Right lung (tissue), 10 donors: ENCODE measurements at places on chromosomes 6 and 20.

GRCh38 chr20:58553166-58553696, 38.0 kb upstream of the APCDD1L start:
- no peak for DNase-seq

DNA sequence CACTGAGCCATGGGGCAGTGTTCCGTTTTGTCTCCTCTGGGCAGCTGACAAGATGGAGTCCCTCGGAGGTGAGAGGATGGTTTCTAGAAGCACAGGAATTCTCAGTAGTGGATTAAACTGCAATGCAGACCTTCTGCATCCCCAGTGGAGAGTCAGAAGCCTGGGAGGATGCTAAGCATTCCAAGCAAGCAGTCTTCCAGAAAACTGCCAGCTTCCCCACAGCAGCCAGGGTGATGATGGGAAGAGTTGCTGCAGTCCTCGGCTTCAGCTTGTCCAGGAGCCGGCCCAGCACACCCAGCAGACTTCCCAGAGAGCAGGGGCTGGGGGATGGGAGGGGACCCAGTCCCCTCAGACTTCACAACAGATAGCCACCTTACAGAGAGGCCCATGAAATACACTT, 163.6 kb downstream of the LY86 start:
- no peak for DNase-seq

DNA sequence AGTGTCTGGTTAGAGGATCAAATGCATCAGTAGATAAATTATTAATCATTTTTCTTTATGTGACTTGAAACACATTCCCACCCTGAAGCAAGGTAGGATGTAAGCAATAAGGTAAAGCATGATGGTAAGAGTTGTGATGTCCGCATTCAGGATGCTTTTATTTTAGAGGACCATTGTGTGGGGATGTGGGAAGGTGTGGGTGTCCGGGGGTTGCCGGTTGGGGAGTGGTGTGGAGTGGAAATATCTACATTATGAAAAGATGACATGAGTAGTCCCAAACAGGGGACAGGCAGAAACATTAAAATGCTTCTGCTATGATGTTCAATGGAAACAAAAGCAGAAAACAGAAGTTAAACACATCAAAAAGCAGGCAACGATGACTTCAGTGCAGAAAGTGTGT, 215.4 kb downstream of the HIVEP2 start:
- no peak for DNase-seq

GRCh38 chr6:22783931-22784330, 214.6 kb downstream of the HDGFL1 start:
- DNase-seq = no peak

GRCh38 chr6:4189249-4189648, 53.9 kb upstream of the ECI2 start:
- no peak for DNase-seq

GRCh38 chr6:56759521-56759920, 116.8 kb upstream of the DST start:
- no peak for DNase-seq

- DNase-seq = no peak
Observed at GRCh38 chr6:169101036-169101805, 152.4 kb downstream of the THBS2 start.

GRCh38 chr20:44651684-44652423, at the start of gene ADA:
Gene ADA (minus strand): TSS chr20:44651699. CDS start chr20:44651607, 92 bp downstream.
- peak; percentile 36 for DNase-seq

GRCh38 chr20:8055096-8055495, 35.5 kb upstream of the TMX4 start:
- DNase-seq = no peak

GRCh38 chr6:150203871-150204545, 61.2 kb downstream of the PPP1R14C start:
- DNase-seq = no peak

DNA sequence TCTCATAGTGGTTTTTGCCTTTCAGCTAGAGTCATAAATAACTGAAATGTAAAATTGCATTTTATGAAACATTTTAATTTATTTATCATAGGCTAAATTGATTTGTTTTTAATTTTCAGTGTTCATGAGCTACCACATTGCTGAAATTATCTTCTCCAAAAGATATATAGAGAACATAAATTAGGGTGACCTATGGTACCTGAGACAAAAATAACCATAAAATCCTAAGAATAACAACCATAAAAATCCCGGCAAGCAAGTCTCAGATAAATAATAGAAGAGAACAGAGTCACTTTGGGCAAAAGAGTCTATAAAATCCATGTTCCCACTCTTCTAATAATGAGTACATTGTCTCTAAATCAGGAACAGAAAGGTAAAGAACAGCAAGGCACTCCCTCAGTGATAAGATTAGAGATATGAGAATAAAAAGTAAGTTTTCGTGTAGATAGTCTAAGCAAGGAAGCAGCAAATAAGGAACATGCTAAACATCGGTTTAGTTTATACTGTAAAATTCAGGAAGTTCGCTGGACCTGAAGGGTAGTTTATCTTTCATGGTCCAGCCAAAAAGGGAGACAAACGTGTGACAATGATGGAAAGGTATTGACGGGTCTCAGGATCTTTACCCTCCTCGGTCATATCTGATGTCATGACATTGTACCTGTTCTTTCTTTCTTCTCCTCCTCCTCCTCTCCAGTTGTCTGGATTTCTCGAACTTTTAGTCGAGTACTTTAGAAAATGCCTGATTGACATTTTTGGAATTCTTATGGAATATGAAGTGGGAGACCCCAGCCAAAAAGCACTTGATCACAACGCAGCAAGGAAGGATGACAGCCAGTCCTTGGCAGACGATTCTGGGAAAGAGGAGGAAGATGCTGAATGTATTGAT, 117.6 kb downstream of the TMEM242 start:
- DNase-seq = no peak

- DNase-seq = no peak
Observed at GRCh38 chr20:20255099-20255498, 112.8 kb upstream of the INSM1 start.

DNA sequence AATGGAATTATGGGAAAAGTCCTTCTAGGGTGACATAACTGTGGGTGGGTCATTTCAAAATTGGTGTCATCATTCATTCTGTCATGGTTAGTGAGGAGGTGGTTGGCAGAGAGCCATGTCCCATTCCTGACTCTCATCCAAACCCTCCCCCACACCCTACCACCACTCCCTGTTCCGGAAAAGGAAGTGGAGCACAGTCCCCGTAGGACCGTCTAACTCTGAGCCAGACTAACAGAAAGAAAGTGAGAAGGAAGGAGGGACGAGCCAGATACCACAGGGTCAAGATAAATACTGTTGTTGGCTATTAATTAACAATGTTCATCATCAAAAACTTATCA, 4.8 kb downstream of the TRIM10 start:
- DNase-seq = no peak

- no peak for DNase-seq
Observed at GRCh38 chr20:44691424-44692423, 23.4 kb upstream of the CCN5 start.

GRCh38 chr6:144364208-144364720, 79.1 kb downstream of the UTRN start:
- DNase-seq = no peak

DNA sequence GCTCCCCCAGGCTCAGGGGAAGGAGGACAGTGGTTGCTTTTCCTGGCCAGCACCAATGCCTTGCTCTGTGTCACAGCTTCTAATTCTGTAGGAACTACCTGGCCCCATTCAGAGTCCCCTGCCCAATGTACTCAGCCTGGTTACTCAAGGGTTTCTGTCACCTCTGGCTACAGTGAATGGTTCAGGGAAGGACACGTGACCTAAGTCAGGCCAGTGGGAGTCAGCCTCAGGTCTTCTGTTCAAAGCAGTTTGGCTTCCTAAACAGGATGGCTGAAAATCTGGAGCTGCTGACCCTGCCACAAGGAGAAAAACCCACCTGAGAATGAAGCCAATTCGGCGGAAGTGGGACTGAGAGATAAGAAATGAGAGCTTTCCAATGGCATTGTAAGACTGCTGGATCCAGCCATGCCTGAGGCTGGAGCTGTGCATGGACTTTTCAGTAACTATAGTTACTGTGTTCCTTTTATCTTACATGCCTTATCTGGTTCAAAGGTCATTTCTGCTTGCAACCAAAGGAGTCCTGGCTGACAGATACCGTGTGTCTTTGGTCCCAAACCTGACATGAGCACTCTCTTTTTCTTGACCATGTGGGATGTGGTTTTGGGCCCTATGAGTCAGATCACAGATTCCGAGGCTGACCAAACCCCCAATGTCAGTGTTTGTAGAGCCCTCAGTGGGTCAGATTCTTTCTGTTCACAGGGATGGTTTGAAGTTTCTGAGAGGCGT, 104.3 kb downstream of the SULF2 start:
- no peak for DNase-seq

- no peak for DNase-seq
Observed at GRCh38 chr20:51497542-51498467, 44.7 kb downstream of the NFATC2 start.

DNA sequence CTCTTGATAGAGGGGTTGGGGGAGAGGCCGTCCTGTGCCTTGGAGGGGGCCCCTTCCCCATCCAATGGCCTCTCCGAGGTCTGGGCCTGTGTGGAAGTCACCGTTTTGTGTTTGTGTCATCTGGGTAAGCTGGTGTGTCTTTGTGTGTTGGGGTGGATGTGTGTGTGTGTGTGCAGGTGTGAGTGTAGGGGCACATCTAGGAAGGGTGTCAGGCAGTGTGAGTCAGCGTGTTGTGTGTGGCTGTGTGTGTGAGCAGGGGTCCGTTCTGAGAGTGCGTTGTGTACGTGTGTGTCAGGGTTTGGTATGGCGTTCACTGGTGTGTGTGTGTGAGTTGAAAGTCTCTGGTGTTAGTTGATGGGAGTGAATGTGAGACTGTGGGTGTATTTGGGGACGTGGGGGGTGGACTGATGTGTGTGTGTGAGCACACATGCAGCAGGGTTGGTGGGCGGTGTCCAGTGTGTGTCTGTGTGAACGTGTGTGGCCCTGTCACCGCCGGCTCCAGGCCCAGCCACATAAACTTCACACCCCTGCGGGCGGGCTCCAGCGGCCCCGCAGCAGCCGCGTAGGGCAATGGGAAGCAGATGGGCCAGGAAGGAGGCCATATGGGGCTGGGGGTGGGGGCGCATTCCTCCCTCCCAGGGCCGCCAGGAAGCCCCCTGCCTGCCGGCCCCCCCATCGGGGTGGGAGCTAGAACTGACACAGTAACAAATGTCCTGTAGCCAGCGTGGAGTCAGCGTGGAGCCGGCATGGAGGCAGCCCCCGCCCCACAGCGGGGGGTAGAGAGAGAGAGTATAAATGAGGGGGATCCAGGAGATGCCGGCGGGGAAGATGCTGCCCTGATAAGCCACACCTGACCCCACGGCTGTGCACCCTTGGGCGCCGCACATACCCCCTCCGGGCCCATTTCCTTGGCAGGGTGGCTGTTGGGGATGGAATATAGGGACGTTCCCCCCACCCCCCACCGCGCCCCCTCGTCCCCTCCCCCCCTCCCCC, 32.1 kb downstream of the SNAI1 start:
- peak; percentile 71 for DNase-seq

GRCh38 chr20:20780127-20780824, 67.8 kb upstream of the RALGAPA2 start:
- peak; percentile 62 for DNase-seq

- no peak for DNase-seq
Observed at GRCh38 chr20:30610751-30611150, 646.7 kb upstream of the DEFB115 start.

- DNase-seq = no peak
Observed at GRCh38 chr20:48070991-48071652, 285.8 kb upstream of the SULF2 start.

GRCh38 chr6:88349511-88349910, 183.4 kb upstream of the CNR1 start:
- DNase-seq = no peak

GRCh38 chr6:96468681-96469224, 52.9 kb upstream of the UFL1 start:
- no peak for DNase-seq

DNA sequence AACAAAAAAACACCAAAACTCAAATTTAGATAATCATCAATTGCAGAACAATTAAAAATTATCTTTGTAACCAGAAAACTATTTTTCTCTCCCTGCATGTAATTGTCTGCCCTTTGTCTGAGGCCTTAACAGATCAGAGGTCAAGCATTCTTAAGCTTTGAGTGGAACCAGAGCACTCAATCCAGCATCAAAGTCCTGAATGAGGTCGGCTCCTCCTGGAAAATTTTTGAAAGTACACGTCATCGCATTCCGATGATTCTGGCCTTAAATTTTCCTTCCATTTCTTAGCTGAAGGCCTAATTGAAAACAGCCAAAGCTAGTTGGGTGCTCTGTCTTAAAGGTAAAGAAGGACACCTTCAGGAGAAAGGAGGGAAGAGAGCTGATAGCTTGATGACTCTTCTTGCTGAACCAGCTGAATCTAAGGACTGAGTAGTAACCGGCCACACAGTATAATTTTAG, 510.2 kb upstream of the SULF2 start:
- DNase-seq = no peak

GRCh38 chr20:38601216-38602184, at the start of gene ARHGAP40:
Gene ARHGAP40 (plus strand): TSS chr20:38601809.
- no peak for DNase-seq

DNA sequence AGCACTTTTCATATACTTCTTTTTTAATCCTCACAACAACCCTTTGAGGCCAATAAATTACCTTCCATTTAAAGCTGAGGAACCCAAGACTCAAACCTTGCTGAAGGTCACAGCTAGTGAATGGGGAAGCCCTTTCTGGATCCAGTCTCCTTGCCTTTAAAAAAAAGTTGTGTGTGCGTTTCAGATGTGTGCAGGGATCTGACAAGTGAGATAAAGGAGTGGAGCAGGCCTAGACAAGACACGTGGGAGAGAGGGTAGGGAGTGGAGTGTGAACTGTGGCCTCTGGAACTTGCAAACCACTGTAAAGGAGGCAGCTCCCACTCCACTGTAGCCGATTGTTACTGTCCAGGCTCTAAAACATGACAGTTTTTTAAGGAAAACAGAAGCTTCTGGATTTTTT, 1.9 kb downstream of the KLHL32 start:
- DNase-seq = no peak

DNA sequence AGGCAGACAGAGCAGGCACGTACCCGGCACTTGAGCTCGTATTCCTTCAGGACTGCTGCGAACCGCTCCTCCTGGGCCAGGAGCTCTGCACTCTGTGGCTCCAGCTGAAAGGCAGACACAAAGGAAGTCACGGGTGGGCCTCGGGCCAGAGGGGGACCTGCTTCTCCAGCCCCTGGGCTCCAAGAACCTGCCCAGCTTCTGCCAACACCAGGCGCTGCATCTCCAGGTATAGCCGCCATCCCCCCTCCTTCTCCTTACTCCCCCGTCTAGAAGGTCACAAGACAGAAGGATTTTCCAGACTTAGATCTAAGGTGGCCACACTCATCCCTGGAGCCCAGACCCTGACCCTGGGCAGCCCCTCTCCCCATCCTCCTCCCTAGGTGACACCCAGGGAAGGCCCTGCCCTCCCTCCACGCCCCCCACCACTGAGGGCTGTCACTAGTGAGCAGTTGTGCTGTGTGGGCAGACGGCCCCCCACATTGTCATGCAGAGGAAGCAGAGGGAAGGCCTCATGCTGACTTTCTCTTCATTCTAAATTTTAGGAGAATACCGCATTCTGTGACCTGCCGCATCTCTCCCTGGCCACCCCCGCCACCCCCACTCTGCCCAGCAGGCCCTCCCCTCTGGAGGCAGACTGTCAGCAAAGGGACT, 81.9 kb downstream of the GINS1 start:
- no peak for DNase-seq
